ENCODE measurements at places on chromosomes 11 and 22.

DNA sequence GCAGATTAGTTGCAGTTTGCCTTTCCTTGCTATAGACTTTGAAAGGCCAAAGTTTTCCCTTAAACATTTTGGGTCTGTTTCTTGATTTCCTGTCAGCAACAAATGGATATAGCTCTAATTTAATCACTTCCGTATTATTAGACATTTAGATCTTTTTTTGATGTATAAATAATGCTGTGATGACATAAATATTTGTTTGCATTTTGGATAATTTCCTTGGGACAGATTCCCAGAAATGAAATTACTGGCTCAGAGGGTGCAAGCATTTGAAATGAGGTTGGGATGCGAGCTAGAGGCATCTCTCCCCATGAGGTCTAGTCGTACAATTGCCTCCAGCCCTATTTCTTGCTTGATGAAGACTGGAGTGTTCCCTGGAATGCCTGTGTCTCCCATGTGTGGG is 94.2 kb downstream of the TBC1D22A start:
- no peak for DNase-seq

- DNase-seq: no peak
Observed at GRCh38 chr22:23834406-23834792, 4.4 kb downstream of the DERL3 start.

- no peak for DNase-seq
Observed at GRCh38 chr11:79184285-79184684, 256.5 kb downstream of the TENM4 start.

DNA sequence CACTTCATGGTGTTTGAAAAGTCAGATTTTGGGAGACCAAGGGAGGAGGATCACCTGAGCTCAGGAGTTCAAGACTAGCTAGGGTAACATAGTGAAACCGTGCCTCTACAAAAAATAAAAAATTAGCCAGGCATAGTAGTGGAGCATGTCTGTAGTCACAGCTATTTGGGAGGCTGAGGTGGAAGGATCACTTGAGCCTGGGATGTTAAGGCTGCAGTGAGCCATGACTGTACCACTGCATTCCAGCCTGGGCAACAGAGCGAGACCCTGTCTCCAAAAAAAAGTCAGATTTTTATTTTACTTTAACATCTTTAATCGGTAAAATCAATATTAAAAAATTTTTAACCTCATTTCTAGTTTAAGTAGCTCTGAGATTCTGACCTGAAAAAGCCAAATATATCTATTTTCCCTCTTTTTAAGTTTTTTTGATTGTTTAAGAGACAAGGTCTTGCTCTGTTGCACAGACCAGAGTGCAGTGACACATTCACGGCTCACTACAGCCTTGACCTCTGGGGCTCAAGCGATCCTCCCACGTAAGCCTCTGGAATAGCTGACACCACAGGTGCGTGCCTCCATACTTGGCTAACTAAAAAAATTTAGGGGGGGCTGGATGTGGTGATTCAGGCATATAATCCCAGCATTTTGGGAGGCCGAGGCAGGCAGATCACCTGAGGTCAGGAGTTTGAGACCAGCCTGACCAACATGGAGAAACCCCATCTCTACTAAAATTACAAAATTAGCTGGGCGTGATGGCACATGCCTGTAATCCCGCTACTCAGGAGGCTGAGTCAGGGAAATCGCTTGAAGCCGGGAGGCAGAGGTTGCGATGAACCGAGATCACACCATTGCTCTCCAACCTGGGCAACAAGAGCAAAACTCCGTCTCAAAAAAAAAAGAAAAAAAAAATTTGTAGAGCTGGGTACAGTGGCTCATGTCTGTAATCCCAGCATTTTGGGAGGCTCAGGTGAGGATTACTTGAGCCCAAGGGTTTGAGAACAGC is 48.4 kb downstream of the SFI1 start:
- DNase-seq: no peak

GRCh38 chr11:78549624-78550409 is 24.8 kb downstream of the NARS2 start:
- no peak for DNase-seq
